EH (cell line): ENCODE measurements at places on chromosomes 1 and 21.

DNA sequence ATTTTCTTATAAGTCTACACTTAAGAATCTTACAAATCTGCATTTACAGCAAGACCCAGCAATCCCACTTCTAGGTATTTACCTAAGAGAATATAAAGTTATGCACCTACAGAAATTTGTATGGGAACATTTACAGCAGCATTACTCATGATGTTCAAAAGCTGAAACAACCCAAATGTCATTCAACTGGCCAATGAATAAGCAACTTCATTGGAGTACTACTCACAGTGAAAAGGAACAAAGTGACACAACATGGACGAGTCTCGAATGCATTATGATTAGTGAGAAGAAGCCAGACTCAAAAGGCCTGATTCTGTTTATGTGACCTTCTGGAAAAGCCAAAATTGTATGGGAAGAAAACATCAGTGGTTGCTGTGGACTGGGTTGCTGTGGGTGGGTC is 116.9 kb downstream of the CAMTA1 start:
- DNase-seq = no peak

GRCh38 chr1:111183308-111184069 is 17.0 kb downstream of the DENND2D start:
- DNase-seq = no peak

DNA sequence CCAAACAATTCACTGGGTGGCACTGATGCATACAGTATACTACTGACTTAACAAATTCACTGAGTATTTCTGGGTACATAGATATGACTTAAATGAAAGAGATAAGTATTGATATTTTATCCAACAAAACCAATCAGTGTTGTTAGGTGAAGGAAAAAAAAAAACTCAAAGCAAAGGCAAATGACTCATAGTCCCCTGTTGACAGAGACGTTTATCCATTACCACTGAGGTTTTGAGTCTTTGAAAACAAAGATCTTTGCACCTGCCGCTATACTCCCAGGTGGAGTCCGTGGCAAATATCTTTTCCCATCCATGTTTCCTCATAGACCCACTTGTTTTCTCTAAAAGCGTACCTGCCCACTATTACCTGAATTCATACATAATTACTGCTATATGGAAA is 18.4 kb downstream of the DYNLT5 start:
- no peak for DNase-seq

GRCh38 chr1:4133939-4134321 is 233.9 kb upstream of the C1orf174 start:
- DNase-seq = no peak

- no peak for DNase-seq
These were observed 671 bp downstream of the HNRNPU start for GRCh38 chr1:244863491-244864252.
